GM03348 (cell line): ENCODE measurements at places on chromosomes 12 and 14.

DNA sequence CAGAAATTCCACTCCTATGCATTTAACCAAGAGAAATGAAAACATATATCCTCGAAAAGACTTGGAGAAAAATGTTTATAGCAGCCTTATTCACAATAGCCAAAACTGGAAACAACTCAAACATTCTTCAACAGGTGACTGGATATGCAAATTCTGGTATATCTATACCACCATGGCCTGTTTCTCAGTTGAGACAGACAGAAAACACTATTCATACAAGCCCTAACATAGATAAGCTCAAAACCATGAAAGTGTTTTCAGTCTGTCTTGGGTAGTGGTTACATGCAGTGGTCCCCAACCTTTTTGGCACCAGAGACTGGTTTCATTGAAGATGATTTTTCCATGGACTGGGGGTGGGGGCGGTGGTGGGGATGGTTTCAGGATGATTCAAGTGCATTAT, 83.8 kb downstream of the SRGAP1 start:
- no peak for DNase-seq

DNA sequence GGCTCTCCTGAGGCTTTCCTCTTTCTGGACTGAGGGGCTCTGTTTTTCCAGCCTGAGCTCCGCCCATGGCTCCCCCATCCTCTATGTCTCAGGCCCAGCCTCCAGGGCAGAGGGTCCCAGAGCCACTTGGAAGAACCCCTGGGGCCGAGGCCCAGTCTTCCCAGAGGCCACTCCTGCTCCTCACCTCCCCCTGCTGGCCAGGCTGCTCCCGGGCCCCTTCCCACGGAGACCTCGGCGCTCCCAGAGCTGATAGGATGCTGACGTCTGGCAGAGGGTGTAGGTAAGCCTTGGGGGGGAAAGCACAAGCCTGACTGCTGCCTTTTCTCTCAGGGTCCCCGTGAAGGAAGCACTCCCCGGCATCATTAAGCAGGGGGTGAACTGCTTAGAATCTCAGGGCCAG, 51.4 kb downstream of the ERH start:
- peak; percentile 78 for DNase-seq

DNA sequence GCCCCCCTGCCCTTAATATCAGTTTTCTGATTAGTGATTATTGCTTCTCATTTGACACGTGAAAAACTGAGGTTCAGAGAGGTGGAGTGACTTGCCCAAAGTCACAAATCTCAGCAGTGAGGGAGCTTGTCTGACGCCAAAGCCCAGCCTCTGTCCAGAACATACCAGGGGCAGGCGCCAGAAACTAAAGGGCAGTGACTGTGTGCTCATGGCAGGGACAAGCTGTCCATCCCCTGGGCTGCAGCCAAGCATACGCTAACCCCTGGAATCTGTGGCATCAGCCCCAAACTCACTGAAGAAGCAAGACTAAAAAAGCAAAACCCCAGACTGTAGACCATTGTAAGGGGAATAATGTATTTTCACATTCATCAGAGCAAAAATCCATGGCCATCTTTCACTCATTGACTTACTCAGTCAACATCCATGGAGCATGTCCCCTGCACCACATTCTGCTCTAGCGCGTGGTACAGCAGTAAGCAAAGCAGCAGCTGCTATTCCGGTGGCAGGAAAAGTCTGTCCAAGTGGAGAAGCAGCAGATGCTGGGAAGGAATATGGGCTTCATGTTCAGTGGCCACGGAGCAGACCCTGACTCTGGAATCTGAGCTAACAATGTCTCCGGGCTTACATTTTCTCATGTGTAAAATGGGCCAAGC, 1.5 kb upstream of the SERPINA4 start:
- no peak for DNase-seq

DNA sequence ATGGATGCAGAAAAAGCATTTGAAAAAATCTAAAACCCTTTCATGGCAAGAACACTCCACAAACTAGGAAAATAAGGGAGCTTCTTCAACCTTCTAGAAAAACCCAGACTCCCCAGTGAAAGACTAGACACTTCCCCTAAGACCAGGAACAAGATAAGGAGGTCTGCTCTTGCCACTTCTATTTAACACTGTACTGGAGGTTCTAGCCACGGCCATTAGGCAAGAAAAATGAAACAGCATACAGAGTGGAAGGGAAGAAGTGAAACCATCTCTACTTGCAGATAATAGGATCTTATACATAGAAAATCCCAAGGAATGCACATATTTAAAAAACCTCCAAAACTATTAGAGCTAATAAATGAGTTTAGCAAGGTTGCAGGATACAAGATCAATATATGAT, 42.3 kb downstream of the CHGA start:
- no peak for DNase-seq
